ENCODE measurements at places on chromosomes 11 and 22.

GRCh38 chr11:115780646-115781362, 276.6 kb upstream of the CADM1 start:
- no peak for DNase-seq

DNA sequence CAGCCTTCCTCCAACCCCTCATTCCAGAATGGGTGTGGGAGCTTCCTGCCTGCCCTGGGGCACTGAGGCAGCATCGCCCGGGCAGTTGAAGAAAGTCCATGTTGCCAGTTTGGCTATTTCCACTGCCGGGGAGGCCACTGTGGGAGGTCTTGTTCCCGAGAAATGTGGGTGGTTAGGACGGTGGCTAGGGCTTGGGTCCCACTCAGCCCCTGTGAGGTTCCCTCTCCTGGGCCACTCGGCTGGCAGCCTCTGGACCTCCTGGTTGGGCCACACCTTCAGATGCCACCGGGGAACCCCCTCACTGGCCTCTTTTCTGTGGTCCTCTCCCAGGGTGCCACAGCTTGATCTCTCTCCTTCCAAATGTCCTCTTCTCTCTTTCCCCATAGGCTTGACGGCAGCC, 5.1 kb upstream of the PPP6R3 start:
- no peak for DNase-seq

GRCh38 chr11:95853138-95853537, 62.8 kb downstream of the CEP57 start:
- no peak for DNase-seq

GRCh38 chr11:20488352-20488751, 100.8 kb downstream of the PRMT3 start:
- DNase-seq = no peak

DNA sequence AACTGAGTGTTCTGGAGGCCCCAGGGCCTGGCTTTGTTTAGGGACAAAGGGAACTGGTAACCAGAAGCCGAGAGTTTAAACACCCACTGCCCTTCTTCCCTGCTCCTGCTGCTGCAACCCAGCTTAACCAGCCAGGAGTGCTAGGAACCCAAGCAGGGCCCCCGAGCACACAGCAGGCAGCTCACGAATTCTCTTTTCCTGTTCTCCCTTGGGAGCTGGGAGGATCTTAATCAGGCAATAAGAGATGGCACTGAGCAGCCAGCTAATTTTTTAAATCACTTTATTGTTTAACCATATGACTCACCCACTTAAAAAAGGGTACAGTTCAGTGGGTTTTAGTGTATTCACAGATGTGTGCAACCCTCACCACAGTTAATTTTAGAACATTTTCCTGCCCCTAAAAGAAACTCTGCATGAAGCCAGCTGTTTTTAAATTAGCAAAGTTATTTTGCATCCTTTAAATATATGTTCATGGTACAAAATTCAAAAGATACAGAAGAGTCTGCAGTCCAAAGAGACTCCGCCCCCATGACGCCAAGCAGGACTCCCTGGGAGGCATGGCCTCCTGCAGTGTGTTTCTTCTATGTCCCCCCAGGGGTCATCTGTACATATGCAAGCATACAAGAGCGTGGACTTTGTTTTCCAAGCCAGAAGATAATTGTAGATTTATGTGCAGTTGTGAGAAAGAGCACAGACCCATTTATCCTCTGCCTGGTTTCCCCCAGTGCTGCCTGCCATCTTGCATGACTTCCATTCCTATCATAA, 18.9 kb upstream of the PPP6R3 start:
- DNase-seq = no peak

- no peak for DNase-seq
These were observed 15.6 kb downstream of the PGAP2 start for GRCh38 chr11:3823762-3824506.

DNA sequence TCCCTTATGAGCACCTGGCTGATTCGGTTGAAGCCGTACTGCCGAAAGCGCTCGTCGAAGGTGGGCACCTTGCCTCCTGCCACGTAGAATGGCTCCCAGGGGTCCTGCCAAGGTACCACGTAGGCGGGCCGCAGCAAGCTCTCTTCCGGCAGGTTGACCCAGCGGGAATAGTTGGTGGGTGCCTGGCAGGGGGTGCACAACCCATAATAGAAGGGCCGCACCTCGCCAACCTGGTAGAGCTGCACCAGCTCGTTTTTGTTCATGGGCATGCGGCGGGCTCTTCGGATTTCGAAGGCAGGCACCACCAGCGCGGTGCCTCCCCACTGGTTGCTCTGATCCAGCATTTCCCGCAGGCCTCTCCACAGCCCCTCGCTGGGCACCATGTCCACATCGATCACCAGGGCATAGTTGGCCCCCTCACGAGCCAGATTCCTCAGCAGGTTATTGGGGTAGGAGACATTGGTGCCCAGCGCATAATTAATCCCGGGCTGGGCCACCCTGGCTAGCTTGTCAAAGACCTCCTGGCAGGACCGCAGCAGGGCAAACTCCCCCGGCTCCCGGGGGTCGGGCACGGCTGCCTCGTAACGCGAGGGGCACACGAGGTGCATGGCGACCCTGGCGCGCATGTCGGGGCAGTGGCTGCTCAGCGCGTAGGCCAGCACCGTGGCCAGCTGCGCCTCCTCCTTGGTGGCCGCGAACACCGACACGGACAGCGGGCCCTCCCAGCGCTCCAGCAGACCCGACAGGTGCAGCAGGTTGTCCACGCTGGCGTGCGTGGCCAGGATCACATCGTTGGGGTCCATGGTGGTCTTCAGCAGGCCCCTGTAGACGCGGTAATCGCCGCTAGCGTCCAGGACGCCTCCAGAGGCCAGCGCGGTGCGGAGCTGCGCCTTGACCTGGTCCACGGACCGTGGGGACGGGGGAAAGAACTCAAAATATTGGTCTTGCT, 679 bp downstream of the B4GAT1 start:
- no peak for DNase-seq

- DNase-seq = no peak
These were observed 107.5 kb downstream of the FEZ1 start for GRCh38 chr11:125388611-125389010.

- no peak for DNase-seq
These were observed 7.6 kb downstream of the LRRC10B start for GRCh38 chr11:61516191-61516590.

DNA sequence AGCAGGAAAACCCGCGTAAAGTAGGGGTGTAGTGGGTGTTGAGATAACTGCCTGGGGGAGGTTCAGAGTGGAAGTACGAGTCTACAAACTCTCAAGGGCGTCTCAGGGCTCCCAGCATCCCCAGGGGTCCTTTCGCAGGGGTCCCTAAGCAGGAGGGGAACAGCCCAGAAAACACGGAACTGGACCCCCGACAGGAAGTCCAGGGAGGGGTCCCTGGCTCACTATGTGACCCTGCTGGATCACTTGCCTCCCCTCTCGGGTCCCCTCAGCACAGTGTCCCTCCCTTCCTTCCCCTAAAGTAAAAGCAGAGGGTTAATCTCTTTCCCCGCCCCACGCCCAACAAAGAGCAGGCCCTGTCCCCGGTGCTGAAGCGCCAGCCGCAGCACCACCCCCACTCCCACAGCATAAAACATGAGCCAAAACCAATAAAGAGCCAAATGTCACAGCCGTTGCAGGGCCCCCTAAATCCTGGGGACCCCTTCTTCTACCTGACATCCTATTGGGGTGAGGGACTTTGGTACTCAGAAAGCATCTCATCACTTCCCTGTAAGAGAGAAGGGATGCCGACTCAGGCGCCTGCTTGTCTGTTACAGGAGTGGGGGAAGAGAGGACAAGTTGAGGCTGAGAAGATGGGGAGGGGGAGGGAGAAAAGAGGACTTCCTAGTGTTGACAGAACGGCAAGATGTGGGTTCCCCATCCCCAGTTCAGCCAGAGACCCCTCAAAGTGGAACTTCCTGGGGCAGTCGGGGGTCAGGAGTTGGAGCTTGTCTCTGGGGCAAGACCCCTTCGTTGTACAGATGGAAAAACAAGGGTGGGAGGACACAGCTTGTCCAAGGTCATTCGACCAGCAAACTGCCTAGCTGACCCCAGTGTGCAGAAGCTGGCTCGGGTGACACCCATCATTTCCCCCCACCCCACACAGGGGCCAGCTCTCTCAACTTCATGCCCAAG, 1.4 kb upstream of the NEFH start:
- DNase-seq = no peak

DNA sequence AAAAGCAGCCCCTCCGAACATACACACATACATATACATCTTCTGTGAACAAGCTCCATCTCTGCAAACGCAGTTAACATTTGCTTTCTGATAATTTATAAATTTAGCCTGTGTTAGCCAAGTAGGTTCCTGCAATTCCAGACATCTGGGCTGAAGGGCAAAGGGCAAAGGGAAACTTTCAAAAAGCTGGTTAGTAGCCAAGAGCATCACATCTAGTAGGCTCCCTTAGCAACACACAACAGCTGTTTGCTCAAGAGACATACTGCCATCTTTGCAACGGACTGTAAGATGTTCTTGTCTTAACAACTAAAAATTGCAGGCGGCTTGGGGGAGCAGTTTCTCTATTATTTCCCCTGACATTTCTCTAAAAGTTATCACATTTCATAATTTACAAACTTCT, 134.9 kb downstream of the RBFOX2 start:
- DNase-seq = no peak

GRCh38 chr11:43905813-43906241, 25.2 kb downstream of the ALKBH3 start:
- DNase-seq = no peak

GRCh38 chr22:23580576-23581259, 628 bp upstream of the IGLL1 start:
- DNase-seq = no peak

DNA sequence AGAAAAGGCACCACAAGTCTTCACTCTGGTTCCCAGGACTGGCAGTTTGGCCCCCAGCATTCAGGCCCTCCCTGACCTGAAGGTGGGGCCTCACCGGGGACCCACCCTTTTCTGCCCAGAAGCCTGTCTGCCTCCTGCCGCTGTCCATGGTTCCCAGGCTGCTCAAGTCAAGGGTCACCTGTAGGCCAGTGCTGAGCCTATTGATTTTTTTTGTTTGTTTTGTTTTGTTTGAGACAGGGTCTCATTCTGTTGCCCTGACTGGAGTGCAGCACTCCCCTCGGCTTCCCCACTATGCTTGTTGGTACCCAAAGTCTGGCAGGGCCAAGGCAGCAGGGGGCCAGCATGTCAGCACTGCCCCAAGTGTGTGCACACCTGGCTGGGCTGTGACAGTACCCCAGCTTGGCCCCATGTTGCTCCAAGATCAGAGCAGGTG, 11.0 kb upstream of the MED17 start:
- DNase-seq = no peak

DNA sequence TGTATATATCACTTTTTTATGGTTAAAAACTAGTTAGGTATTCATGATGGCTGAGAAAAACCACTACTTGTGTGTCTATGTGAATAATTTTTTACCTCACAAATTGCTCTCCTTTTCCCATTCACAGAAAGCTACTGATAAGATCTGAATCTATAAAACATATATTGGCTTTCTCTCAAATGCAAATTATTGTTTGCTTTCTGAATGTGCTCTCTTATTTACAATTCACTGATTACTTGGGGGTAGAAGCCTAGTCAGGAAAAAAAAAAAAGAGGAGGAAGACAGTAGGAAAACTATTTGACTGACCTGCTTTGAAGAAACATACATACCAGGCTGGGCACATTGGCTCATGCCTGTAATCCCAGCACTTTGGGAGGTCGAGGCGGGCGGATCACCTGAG, 20.5 kb downstream of the PGM2L1 start:
- no peak for DNase-seq

- DNase-seq = no peak
These were observed 35.6 kb downstream of the NXPE1 start for GRCh38 chr11:114524122-114524521.

DNA sequence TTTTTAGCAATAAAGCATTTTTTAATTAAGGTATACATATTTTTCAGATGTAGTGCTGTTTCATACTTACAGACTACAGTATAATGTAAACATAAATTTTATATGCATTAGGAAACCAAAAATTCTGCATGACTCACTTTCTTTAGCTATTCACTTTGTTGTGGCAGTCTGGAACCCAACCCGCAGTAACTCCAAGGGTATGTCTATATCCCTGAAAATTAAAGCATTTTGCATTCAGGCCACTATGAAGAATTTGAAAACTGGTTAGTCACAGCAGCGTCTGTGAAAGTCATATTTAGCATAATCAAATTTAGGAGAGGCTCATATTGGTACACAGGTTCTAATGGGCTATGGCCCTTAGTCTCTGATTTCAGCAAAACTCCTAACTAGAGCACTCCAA, 46.8 kb downstream of the BBOX1 start:
- DNase-seq = no peak

DNA sequence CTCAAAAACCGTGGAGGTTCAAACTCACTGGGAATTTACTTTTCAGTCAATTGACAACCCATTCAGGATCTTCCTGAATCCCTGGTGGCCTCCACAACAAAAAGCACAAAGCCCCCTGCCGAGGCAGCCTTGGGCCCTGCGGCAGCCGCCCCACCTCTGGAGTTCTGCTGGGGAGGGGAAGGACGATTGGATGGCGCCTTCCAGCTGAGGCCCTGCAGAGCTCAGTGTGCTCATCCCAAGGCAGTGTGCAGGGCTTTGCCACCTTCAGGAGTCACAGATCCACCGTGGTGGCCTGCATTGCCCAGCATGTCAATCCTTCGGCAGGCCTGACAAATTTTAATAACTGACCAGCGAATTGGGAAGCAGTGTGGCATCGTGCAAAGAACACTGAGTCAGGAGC, 7.4 kb downstream of the ZFTA start:
- DNase-seq = no peak

- peak; percentile 13 for DNase-seq
These were observed 162.3 kb downstream of the LARGE1 start for GRCh38 chr22:33757802-33758483.

GRCh38 chr22:23787600-23787896, 782 bp downstream of the SMARCB1 start:
- DNase-seq = no peak

DNA sequence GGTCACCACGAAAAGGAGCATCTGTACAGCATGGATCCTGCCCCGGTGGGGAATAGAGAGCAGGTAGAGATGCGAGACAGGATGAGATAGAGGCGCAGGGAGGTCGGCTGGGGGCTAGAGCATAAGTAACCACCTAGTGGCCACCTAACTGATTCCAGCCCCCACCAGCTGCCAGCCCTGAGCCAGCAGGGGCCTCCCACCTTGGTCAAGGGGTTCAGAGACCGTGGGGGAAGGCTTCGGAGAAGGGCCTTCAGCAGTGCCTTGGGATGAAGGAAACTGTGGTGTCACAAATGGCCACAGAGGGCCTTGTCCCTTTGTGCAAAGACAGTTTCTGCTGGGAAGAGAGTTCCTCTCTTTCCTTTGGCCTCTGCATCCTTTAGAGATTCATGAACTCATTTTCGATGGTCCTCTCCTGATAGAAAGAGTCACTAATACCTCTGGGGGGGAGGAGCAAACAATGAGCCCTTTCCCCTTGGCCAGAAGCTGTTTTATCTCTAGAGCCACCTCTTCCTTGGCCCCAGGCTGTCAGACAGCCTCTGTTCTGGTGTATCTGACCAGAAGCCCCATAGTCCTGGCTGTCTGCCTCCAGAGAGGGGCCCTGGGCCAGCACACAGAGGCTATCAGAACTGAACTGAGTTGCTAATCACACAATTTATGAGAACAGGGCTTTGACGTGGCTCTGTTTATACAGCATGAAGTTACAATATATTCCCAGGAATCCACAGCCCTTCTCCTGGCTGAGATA, 146.0 kb downstream of the PARVA start:
- no peak for DNase-seq
